ENCODE measurements at places on chromosomes 1 and 21.

GRCh38 chr1:31412732-31413404, at the start of gene SERINC2:
Gene SERINC2, plus strand, starts transcription at chr1:31413213. Its CDS starts 53 bp downstream, at chr1:31413266.
- no peak for DNase-seq

DNA sequence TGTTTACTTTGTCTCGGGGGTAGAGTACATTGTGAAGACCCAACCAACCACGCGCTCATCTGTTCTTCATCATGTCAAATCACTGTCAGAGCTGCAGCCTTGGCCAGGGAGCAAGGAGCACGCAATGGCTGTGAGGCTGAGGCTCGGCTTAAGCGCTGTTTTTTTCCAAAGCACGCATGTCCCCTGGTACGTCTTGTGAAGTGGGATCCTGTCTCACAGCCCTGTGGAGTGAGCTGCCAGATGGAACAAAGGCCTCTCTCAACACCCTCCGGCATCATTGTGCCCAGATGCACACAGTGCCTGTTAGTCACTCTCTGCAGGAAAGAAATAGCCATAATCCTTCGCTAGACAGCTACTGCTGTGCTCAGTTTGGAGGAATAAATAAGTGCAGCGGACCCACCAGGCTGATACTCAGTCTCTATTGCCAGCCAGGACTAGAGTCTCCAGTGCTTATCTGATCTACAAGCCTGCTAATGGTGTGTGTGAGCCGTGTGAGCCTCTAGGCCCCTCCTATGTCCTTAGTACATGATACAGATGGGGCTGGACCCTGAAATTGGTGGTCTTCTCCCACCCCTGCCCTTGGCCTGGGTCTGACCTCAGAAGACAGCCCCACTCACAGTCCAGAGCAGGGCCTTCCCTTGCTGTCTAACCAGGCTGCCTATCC, 91.3 kb upstream of the COA6 start:
- DNase-seq: no peak

DNA sequence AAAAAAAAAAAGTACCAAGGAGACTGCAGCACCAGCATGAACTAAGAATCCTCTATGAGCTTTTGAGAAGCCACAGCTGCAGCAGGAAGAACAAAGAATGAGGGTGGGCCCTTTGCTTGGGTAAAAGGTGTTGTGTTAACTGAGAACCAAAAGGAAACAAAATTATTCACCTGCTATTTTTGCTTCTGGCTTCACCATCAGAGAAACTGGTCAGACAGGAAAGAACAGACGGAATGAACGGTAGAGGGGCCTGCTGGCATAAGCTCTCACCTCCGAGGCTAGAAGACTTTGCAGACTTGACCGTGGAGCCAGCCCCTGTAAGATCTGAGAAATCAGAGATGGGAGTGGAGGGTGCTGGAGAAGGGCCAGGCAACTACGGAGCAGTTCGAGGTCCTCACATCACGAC, 27.6 kb downstream of the IL10RB start:
- DNase-seq: no peak

DNA sequence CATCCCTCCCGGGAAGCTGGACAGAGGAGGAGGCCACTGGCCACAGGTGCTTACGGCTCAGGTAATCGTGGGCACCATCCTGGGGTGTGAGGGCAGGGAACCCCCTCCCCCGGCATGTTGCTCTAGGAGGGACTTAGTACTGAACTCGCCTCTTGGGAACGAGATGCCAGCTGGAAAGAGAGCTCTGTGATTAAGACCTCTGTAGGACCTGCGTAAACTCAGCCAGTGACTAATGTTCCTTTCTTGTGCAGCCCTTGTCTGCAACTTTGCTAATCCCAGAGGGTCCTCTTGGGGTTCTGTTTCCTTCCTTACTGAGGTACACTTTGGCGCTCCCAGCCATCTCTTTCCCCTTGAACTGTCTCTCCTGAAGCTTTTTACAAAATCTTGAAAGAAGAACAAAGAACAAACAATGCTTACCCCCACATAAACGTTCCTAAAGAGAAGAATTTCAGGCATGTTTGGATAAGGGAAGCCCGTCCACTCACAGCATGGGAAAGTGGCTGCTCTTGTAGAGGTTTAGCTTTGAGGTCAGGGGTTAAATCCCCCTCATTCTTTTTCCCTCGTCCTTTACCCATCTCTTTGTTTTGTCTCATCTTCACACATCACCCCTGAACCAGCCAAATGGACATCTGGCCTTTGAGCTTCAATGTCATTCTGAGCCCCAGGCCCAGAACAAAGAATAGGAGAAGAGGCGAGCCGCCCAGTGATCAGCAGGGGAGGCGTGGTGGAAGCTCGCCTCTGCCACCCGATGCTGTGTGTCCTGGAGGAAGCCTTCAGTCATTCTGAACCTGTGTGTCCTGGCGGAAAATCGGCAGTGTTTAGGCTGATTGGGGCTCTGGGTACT, 37.4 kb downstream of the CITED4 start:
- DNase-seq: no peak

DNA sequence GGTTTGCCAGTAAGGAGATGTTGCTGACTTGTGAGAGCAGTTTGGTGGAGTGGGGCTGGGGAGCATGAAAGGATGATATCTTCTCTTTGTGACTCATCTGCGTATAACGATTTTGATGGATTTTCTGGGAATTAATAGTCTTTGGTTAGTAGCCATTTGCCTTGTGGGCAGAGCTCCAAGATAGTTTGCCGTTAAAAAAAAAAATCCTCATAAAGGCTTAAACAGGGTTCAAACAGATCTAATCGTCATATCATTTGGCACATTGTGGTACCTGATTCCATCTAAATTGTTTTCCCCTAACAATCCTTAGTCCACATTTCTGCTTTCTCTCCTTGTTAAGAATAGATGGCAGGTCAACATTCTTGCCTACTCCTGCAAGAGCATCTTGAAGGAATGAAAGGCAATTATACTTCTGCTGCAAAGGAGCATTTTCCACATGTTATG, 168.0 kb downstream of the PPP1R12B start:
- DNase-seq: no peak

DNA sequence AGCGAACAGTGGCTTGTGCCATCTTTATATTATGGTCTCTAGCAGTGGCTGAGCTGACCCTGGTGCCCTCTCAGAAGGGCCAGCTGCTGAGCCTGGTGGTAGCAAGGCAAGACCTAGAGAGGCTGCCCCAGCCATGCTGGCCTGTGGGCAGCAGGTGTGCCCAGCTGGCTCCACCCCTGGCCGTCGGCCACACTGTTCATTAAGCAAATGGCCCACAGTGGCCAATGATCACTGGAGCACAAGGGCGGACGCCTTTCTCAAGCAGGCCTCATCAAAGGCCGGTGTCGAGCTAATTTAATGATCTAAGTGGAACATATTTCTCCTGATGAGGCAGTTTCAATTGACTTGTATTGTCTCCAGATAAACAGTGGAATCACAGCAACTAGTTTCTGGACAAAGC, 89.4 kb downstream of the GRIK3 start:
- DNase-seq: no peak

- no peak for DNase-seq
Observed at GRCh38 chr21:42277593-42277992, 37.6 kb downstream of the TFF3 start.

- no peak for DNase-seq
Observed at GRCh38 chr1:93840956-93841482, 38.0 kb downstream of the DNTTIP2 start.

DNA sequence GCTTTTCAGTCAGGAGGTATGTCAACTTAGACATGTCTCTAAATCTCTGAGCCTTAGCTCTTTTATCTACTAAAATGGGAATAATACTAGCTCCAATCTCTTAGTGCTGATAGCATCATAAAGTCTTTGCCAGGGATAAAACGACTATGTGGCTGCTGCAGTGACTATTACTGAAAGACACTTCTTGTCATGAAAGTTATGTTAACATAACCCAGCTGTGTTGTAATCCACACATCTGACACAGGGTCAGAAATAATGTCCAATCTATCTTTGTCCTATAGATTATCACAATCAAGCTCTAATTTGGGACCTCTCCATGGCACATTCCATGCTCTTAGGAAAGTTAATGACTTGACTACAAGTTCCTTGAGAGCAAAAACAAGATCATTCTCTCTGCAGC, 62.8 kb downstream of the JAK1 start:
- DNase-seq: no peak

- DNase-seq: no peak
Observed at GRCh38 chr1:23446661-23447310, 22.2 kb upstream of the TCEA3 start.

- DNase-seq: no peak
Observed at GRCh38 chr1:247417831-247418230, 1.9 kb downstream of the NLRP3 start.

- DNase-seq: no peak
Observed at GRCh38 chr1:61370177-61370912, 288.0 kb downstream of the NFIA start.

GRCh38 chr1:236687273-236687672, 974 bp downstream of the ACTN2 start:
- no peak for DNase-seq

DNA sequence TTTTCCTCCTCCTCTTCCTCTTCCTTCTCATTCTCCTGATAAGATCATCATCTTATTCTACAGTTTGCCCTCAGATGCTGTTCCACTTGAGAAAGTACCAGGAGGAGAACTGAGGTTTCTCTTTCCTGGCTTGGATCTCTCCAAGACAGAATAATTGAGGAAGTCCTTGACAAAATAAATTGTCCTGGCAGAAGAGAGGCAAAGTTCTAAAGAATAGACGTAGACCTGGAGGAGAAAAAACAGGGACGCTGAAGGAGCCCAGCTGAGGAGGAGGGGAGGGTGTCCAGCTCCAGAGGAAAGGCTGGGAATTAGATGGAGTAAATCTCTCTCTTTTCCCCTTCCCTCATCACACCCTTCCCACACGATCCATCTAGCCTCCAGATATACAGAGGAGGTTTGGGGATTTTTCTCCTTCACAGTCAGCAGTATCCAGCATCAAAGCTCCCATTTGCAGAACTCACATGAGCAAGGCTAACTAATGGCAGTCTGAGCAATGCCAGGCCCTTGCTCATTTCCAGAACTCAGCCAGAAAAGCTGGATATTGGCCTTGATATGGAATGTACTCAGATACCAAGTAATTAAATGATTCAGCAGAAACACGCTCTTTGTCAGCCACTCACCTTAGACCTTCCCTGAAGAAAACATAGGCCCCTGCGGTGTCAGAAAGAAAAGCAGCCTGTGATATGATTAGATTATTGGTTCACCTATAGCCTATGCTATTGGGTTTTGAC, 5.1 kb upstream of the GNG12 start:
- no peak for DNase-seq

- DNase-seq: no peak
Observed at GRCh38 chr1:34156739-34157138, 8.3 kb downstream of the CSMD2 start.

GRCh38 chr1:210025870-210026269, 87.9 kb downstream of the SYT14 start:
- no peak for DNase-seq

DNA sequence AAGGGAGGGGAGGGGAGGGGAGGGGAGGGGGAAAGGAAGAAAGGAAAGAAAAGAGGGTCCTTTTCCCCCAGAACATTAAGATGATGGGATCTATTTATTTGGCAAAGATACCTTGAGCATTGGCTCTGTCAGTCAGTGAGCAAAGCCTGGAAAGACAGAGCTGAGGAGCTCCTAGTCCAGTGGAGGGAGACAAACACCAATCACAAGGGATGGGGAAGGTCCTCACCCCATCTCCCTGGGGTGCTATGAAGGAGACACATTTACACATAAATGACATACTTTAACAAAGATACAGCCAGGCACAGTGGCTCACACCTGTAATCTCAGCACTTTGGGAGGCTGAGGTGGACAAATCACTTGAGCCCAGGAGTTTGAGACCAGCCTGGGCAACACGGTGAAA, 154.9 kb upstream of the TIAM1 start:
- DNase-seq: no peak

GRCh38 chr1:59433440-59433813, 136.5 kb downstream of the FGGY start:
- no peak for DNase-seq

GRCh38 chr1:99527078-99527477, 118.8 kb upstream of the PALMD start:
- DNase-seq: no peak

DNA sequence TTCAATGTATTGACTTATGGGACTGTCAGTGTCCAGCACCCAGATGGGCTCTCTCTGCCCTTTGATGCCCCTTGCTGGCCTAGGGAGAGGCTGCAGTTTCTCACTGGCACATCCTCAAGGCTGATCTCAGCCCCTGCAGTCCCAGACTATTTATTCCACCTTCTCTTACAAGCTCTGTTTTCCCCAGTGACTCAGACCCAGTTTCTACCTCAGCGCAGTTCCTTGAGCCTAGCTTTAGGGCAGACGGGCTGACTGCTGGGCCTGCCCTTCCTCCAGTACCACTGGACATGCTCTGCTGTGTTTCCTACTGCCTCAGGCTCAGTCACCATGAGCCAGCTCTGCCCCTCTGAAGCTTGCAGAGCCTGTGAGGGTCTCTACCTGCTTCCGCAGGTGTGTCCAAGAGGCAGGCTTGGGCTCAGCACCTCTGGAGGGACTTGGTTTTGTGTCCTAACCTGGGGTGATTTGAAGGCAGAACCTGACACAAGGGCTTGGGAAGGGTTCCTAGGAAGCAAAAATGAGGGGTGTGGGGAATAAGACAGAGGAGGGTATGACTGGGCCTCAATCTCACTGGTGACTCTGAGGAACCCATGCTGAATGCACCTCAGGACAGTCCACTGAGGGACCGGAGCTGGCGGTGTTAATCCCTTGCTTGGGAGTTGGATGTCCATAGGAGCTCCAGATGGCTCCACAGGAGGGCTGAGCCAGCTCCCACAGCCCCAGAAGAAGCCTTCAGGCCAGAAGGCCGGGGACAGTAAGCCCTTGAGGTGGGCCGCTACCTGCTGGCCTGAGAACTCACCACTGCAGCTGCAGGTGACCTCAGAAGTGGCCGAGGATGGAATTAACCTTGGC, 689.9 kb downstream of the MATN1 start:
- no peak for DNase-seq

- no peak for DNase-seq
Observed at GRCh38 chr1:223717695-223718363, 5.5 kb downstream of the CAPN2 start.

DNA sequence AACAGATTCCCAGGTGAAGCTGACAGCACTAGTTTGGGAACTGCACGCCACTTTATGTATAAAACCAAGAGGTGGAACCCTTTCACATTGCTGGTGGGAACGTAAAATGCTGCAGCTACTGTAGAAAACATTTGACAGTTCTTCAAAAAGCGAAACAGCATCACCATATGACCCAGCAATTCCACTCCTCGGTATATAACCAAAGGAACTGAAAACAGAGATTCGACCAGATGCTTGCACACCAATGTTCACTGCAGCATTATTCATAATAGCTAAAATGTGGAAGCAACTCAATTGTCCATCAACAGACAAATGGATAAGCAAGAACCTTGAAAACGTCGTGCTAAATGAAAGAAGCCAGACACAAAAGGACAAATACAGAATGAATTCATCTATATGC, 17.5 kb downstream of the RSPH1 start:
- DNase-seq: no peak

DNA sequence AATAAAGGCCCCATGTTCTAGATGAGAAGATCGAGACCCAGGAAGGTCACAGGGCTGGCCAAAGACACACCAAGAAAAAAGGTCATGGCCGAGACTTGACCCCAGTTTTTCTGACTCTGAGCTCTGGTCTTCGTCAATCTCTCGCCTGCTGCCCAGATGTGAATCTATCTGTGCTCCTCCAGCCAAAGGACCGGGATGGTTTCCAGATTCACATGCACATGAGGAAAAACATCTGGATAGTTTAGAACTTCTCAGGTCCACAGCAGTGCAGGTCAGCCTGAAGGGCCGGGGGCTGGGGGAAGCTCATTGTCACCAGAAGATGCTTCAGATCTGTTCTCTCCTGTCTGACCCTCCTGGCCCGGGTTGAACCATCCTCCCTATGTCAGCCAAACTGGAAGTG, 49.0 kb downstream of the KCNN3 start:
- DNase-seq: no peak

GRCh38 chr1:202656951-202657646, 53.2 kb downstream of the SYT2 start:
- no peak for DNase-seq
